Adrenal gland (tissue), 19 donors: ENCODE measurements at places on chromosomes 1 and 21.

DNA sequence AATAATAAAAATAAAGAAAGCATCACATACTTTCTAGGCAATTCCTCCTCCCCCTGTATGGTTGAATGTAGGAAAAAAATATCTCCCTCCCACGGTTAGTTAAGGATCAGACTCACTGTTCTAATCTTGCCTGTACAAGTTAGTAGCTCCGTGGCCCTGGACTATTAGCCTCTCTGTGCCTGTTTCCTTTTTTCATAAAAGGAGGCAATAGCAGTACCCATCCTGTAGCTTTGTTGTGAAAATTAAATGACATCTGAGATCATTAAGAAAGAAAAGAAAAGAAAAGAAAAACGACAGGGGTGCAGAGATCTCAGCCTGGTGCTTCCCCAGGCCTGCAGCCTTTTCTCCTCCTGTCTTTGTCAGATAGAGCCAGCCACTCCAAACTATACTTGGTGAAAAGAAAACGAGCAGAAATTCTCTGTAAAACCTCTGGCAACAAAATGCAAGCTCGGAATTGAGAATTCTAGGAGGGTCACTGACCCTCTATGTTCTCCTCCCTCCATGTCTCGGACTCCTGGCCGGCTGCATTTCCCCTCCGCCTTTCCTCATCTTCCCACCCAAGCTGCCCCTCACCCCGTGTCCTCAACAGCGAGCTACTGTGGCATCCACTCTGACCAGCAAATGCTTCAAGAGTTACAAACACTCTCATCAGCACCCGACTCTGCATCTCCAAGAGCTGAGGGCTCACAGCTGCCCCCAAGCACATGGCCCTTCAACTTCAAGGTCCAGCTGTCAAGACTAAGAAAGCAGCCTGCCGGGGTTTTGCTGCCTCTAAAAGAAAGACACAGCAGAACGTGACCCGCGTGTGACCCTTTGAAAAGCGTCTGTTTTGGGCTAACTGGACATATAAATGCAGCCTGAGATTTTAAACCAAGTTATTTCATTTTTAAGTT, 13.6 kb downstream of the RIPK4 start:
- DNase-seq, result no peak

- DNase-seq, result no peak
Observed at GRCh38 chr1:3541936-3542335, 69.4 kb downstream of the MEGF6 start.

DNA sequence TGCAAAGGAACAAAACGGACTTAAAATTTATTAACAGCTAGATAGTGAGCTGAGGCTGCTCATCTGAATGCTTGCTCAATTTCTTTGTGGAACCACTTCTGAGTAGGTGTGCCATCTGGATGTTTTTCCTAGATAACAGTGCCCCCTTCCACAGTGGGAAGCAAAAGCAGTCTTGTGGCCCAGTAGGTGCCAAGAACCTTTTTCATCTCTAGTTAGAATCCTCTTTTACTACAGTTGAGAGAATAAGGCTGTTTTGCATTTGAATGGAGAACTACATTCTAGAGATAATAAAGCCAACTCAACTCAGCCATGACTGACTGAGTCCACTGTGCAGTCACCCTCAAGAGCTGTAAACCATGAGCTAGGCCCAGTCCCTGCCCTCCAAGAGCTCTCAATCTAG, 13.3 kb downstream of the F3 start:
- DNase-seq, result no peak

DNA sequence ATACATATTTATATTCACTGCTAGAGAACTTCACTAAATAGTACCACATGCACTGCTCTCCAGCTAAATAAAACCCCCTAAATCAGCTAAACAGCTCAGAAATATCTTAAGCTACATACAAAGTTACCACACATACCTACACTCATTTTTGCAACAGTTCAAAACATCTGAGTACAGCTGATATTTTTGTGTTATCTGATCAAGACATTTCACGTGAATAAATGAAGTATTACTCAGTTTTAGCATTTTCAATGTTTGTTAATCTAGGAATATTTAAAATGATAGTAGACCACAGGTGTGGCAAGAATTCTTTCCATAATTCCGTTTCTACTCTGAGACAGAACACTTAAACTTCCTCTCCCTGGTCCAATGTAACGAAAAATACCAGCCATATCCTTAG, 20.8 kb downstream of the EVI5 start:
- no peak for DNase-seq

- DNase-seq, result no peak
Observed at GRCh38 chr1:167408355-167408754, 110.0 kb downstream of the CD247 start.

- no peak for DNase-seq
Observed at GRCh38 chr21:33774551-33774950, 132.2 kb downstream of the ITSN1 start.

DNA sequence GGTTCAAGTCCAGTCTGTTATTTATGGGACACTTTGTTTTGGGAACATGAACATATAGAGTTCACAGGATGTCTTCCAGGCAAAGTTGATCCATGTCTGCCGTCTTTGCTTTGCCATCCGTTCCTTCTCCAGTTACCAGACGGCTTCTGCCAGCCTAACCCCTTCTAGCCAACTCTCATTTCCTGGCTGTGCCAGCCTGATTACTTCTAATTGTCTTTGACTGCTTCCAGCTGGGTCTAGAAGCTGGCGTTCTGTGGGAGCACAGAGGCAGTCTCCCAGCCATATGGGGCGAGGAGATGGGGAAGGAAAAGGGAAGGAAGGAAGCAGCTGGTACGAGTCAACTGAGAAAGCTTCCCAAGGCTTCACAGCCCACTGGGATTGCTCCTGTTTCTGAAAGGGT, 3.1 kb upstream of the HUNK start:
- DNase-seq, result no peak

- DNase-seq, result no peak
Observed at GRCh38 chr1:163747855-163748254, 426.1 kb downstream of the NUF2 start.

- no peak for DNase-seq
Observed at GRCh38 chr1:152630596-152630995, 7.7 kb upstream of the LCE3A start.

- no peak for DNase-seq
Observed at GRCh38 chr1:56710646-56711045, 65.5 kb downstream of the PRKAA2 start.

DNA sequence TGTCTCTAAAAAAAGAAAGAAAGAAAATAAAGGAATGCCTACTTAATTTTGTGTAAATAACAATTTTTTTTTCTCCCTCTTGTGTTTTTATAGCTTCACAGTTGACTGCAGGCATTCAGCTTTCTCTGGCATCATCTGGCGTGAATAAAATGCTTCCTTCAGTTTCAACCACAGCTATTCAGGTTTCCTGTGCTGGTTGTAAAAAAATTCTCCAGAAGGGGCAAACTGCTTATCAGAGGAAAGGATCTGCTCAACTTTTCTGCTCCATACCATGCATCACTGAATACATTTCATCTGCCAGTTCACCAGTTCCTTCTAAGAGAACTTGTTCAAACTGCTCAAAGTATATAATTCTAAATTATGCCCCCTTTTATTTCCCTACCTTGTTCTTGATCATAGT, 18.0 kb downstream of the ZMYM1 start:
- no peak for DNase-seq

- DNase-seq, result peak; percentile 49
Observed at GRCh38 chr1:41475859-41476567, 8.5 kb downstream of the EDN2 start.

DNA sequence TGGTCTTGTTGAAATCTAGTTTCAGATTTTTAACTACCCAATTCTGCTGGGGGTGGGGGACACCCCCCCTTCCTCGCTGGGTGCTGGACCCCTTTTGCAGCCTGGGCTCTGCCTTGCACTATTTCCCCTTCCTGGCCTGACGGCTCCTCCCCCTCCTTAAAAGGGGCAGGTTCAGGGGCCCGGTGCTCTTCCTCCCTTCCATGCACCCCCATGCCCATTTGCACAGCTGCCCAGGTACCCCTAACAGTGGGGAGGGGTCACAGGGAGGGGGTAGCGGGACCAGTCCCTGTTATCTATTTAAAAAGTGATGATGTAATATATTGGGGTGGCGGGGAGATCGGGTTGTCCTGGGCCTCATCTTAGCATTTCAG, 15.3 kb downstream of the ZBTB7B start:
- peak; percentile 68 for DNase-seq

DNA sequence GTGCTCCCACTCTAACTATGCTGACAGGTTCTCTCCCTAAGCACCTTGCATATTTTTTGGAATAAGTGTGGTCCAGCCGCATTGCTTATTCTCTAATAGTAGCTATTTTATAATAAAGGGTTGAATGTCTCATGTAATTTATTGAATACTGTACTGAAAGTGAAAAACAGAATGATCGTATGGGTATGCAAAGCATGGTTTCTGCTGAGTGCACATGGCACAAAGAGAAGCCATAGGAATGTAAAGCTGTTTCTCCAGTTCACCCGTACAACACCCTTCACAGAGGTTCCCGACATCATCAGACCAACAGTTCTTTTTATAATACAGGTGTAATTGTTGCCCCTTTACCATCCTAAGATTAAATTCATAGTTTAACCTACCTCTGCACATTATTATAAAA, 8.9 kb upstream of the HAO2 start:
- DNase-seq, result no peak

GRCh38 chr21:36202726-36203602, 46.3 kb downstream of the DOP1B start:
- DNase-seq, result no peak

GRCh38 chr1:199907361-199907760, 120.1 kb upstream of the NR5A2 start:
- no peak for DNase-seq

GRCh38 chr21:16159213-16159970, 429.6 kb downstream of the USP25 start:
- no peak for DNase-seq

DNA sequence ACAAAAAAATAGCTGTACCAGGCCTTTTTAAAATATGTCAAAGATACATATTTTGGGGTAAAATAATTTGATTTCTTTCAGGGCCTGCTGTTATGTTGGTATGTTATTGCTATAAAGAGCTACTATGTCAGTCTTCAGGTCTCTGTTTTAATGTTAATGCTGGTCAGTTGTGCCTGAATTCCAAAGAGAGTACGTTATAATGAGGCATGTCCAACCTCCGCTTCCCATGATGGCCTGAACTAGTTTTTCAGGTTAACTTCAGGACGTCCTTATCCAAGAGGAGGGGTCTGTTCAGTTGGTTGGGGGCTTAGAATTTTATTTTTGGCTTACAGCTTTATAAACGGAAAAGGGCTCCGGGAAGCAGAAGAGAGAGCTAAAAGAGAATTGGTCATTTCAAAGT, 34.9 kb upstream of the LYPD8 start:
- no peak for DNase-seq

DNA sequence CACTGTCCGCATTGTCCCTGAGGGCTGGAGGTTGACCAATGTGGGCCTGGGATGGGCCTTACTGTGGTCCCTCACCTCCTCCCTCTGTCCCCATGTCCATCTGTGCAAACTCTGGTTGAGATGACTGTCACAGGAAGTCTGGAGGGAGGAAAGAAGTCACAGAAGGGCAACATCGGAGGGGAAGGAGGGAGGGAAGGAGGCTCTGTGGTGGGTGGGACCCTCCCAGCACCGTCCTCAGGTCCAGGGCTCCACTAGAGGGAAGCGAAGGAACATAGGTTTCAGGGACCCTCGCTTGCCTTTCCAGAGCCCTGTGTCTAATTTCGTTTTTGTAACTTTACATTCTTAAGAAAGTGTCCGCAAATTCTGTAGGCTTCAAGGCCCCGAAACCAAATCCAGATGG, 111.3 kb upstream of the SLC44A3 start:
- no peak for DNase-seq

DNA sequence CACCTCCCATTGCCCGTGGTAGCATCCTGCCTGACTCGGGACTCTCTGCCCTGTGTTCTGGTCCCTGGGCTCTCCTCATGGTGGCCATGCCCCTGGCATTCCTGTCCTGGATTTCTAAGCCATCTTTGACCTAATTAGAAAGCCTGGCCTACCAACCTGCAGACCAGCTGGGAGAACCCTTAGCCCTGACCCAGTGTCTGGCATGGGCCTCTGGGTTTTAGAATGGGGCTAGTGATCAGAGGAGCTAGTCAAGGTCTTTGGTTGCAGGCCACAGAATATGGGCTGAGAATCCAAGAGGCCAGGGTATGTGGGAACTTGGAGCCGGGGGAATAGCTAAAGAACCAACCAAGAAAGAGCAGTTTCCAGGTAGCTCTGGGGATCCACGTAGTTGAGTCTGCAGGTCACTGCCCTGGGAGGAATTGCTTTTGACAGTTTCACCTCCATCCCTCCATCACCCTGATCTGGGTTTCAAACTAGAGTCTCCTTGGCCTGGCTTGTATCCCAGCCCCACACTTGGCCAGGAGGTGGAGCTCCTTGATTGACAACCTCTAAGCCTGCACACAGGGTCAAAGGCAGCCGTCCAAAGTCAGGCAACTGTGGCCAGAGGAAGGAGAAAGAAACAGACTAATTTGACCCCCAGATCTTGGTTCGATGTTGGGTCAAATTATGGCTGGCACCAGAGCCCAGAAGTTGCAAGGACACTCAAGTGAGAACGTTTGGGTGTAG, 54.7 kb upstream of the ABCG1 start:
- DNase-seq, result peak; percentile 71

GRCh38 chr1:6924891-6925290, 139.6 kb downstream of the CAMTA1 start:
- no peak for DNase-seq

DNA sequence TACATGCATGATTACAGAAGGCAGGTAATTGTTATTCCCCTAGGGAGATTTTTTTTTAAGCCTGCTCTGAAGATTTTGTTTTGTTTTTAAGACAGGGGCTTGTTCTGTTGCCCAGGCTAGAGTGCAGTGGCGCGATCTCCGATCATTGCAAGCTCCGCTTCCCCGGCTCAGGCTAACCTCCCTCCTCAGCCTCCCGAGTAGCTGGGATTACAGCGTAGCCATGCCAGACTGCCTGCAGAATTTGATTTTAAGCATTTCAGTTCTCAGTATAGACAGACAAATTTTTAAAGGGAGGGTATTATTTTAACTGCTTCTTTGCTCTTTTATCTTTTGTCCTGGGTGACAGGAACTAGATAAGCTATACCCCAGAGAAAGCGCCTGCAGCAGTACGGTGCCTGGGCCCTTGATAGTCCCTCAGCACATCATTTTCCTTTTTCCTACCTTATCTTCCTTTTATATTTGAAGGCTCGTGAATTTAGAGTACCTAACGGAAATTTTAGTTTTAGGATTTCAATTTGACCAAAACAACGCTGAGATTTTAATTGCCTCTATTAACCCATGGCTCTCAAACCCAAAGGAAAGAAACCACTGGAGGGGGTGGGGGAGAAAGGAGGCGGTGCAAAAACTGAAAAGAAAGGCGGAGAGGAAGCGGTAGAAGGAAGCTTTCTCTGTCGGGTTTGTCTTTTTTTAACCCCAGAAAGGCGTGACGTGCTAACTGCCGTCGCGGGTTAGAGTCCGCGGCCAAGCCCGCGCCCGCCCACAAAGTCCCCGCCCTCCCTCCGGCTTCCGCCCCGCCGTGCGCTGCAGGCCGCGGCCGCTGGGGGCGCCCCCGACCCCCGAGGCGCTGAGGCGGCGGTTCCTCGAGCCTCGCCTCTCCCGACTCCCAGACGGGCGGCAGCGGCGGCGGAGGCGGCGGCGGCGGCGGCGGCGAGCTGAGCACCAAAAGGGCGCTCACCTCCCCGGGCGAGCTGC, at the start of gene EEIG2:
Gene EEIG2, plus strand, starts transcription at position 886 of the 972 bp plus-strand sequence. CDS start 329 bp downstream, outside the sequence.
- peak; percentile 85 for DNase-seq
